ENCODE measurements at places on chromosomes 2 and 18.
A peak's percentile ranks its signal among the peaks of the same experiment; 100 is the strongest.

- DNase-seq = no peak
Measured at GRCh38 chr2:206054952-206055351, 31.0 kb downstream of the INO80D start.

- DNase-seq = no peak
Measured at GRCh38 chr2:7625392-7626138, 708.4 kb downstream of the RNF144A start.

DNA sequence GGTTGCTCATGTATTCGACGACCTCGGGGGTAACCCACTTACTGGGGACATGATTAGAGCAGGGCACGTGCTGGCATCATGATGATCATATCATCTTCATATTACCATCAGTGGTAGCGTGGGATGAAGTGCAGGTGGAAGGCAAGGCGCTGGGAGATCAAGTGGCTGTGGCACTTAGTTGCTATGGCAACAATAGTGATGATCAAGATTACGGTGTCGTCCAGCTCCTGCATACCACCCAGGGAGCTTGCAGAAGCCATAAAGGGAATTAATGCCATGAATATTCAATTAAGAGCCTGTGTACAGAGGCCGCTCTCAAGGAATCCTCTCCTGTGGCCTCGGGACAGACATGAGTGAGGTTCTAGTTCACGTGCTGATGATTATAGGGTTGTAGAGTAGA is 237.2 kb upstream of the COPS8 start:
- DNase-seq = no peak

- peak; percentile 81 for DNase-seq
Measured at GRCh38 chr18:44792456-44793061, 111.9 kb downstream of the SETBP1 start.

- DNase-seq = no peak
Measured at GRCh38 chr18:41721103-41721790, 233.8 kb upstream of the PIK3C3 start.

DNA sequence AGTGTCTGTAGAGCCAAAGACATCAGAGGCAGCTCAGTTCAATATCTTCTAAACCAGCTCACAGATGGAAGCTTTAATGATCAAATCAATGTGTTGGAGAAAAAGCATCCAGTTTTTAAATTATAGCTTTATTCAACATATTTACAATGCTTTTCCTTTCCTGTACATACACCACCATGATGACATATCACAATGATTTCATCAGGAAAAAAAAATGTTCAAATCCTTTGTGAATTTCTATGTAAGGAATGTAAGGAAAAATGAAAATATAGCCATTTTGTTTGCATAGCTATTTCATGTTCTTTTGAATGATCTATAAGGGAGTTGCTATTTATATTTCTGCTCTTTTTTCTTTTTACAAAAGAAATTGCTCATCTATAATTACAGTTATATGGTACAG is 134.7 kb upstream of the CDH20 start:
- no peak for DNase-seq

DNA sequence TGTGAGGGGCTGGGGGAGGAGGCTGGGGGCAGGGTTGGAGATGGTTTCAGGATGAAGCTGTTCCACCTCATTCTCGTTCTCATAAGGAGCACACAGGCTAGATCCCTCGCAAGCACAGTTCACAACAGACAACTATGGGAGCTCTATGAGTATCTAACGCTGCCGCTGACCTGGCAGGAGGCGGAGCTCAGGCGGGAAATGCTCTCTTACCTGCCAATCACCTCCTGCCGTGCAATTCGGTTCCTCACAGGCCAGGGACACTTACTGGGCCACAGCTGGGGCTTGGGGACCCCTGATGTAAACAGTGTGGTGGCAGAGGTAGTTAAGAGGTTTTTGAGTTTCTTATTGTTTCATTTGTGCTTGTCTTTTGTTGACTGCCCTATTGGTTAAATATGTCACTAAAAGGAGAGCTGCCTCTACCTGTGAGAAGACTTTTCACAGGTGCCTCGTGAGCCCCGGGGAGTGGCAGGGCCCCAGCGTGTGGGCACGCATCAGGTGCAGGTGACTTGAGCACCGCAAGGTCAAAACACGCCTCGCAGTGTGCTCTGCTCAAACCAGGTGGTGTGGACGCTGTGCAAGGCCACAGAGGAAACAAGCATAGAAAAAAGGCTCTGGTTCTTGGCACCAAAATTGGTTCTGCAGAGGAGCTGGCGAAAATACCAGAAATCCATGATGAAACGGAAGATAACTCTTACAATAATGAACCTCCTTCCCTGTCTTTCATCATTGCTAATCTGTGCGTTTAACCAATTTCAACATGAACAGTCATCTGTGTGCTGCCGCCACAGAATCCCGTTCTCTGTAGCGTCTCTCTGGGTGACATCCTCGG is 10.2 kb downstream of the MLPH start:
- no peak for DNase-seq

DNA sequence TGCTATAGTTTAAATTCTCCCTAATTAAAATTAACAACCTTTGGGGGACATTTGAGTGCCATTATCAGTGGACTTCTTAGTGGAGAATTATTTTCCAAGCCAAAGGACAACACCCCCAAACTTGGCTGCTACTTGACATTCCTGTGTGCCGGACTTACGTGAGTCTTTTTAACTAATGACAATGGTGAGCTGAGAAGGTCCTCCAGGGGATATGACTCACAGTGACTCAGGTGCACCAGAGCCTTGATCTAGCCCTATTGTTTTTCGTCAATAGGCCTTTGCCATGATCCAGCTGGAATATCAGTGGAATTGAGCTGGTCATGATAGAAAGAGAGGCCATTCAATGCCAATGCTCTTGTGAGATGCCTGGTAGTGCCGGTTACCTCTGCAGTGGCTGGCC is 118.1 kb upstream of the CXCR4 start:
- DNase-seq = peak; percentile 34

DNA sequence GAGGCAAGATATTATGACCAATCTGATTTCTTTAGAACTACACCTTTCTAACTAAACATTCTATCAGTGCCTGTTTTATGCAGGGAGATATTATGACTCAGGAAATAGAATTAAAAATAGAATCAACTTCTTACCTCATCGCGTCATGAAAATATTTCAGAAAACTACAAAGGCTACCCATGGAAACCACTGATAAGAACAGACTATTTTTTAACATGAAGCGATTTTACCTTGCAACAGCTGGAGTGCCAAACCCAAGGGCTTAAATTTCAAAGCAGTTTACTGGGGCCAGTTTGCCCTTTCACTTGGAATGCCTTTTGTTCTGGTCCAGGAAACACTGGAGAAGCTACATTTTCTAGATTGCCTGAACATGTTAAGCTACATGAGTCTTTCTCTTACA is 304.8 kb upstream of the CCDC68 start:
- peak; percentile 54 for DNase-seq

DNA sequence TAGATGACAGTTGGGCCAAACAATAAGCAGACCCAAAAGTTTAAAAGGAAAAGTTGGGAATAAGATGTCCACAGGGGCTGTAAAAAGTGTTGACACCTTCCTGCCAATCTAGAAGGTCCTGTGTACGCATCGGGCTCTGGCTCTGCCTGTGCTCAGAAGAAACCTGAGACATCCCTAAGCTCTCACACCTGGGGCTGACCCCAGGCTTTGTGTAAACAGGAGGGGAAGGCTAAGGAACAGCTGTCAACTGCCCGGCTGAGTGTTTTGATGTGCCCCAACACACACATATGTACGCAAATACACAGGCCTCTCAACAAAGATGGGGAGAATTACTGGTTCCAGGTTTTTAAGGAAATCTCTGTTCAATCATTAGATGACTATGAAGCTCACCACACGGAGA is 59.5 kb downstream of the TMEM131 start:
- no peak for DNase-seq

GRCh38 chr18:77205769-77206168 is 43.9 kb upstream of the GALR1 start:
- DNase-seq = no peak

- DNase-seq = no peak
Measured at GRCh38 chr2:225120186-225120585, 77.9 kb upstream of the DOCK10 start.

- no peak for DNase-seq
Measured at GRCh38 chr2:65636813-65637483, 204.5 kb upstream of the SPRED2 start.

DNA sequence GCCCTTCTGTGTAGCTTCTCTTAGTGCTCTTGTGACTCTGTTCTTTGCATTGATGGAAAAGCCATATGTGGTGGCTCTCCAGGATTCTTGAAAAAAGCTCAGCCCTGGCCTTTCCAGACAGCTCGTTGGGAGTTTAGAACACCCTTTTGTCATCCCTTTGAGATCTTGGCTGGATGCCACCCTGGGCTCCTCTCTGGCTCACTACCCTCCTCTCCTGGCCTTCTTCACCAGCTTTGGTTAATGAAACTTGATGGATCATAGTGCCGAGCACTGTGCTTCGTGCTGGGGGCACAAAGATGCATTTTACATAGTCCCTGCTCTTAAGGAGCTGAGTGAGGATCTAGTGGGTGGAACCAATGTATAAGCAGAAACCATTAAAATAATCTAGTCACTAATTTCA is 15.6 kb upstream of the FHOD3 start:
- no peak for DNase-seq
